ENCODE measurements at places on chromosomes 2 and 18.

- DNase-seq = no peak
Observed at GRCh38 chr2:43340945-43341356, 114.5 kb upstream of the ZFP36L2 start.

DNA sequence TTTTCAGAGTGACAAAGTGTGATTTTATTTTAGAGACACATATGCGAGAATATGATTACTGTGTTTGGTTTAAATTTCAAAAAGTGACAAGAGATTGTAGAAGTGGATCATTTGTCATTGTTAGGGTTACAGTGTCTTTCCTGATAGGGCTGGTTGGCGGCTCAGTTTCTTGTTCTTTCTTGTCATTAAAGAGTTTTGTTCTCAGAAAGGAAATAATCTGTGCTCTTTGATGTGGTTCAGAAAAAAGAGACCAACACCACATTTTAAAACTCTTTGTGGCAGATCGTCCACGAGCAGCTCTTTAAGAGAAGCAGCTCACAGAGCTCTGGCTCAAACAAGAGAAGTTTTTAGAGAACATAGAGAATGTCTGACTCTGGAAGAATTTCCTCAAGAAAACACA is 45.6 kb upstream of the ZNF532 start:
- DNase-seq = no peak

DNA sequence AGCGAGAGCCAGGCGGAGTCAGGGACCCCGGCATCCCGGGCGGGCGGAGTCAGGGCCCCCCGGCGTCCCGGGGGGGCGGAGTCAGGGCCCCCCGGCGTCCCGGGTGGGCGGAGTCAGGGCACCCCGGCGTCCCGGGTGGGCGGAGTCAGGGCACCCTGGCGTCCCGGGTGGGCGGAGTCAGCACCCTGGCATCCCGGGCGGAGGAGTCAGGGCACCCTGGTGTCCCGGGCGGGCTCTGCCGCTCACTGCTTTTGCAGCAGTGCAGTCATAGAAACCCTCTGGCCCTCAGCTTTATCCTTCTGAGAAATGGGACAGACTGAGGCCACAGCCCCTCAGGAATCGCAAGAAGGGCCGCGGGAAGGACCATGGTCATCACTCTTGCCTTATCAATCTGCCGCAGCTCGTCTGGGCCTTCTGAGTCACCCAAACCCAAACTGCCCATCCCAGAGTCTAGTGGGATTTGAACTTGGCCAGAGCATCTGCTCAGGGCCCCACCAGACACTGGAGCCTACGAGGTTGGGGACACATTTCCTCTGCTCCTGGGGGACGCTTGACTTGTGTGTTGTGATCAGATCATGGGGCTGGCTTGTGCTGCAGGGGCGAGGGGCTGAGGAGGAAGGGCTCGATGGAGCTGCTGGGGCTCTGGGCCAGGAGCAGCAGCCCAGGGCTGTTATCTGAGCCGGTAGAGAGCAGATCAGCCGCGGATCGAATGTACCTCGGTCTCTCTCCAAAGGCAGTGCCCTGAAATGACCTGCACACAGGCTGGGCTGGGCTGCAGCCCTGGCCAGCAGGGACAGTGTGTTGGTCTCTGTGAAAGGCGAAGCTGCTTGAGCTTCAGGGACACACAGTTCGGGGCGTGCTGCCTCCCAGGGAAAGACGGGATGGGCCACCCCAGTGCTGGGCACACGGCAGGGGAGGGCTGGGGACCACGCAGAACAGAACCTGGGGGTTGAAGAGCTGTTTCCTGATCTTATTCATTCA is 290.1 kb upstream of the HDAC4 start:
- no peak for DNase-seq

GRCh38 chr2:9297156-9297555 is 90.5 kb downstream of the ASAP2 start:
- DNase-seq = no peak

DNA sequence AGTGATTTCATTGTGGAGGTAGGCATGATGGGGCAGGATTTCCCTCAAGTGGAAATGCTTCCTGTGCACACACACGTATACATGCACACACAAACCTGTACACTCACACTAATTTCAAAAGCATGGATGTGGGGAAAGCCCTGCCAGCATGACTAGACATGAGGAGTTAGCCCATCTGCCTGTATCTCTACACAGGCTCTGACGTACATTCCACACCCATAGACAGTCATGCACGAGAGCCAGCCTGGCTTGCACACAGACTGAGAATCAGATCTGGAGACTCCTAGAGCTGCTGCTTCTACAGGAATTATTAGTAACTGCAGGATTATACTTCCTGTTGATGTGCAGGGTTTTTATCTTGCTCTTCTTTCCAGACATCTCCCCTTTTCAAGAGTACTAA is 27.3 kb upstream of the NFU1 start:
- no peak for DNase-seq

GRCh38 chr2:234954551-234954992 is 2.8 kb downstream of the SH3BP4 start:
- no peak for DNase-seq

DNA sequence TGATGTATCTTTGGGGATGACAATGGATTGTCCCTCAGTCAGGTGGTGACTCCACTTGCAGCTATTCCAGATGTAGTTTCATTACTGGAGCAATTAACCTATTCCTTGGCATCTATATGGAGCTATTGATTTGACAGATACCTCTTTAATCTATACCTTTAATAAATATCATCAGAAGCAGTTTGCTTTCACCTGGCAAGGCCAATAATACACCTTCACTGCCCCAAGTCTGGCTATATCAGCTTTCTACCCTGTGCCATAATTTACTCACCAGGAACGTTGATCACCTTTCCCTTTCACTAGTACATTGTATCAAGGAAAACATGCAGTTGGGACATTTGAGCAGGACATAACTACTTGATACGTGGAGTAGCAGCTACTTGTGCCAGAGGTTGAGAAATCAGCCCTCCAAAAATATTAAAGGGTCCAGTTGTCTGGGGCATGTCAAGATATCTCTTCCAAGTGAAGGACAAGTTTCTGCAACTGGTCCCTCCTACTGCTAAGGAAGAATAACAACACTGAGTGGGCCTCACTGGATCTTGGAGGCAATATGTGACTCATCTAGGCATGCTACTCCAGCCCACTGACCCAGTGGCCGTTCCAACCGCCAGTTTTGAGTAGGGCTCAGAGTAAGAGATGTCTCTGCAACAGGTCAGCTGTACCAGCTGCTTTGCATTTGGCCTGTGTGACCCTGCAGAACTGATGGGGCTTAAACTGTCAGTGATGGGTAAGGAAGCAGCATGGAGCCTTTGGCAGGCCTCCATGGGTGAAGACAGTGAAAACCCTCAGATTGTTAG is 67.0 kb downstream of the PSMG2 start:
- DNase-seq = no peak

DNA sequence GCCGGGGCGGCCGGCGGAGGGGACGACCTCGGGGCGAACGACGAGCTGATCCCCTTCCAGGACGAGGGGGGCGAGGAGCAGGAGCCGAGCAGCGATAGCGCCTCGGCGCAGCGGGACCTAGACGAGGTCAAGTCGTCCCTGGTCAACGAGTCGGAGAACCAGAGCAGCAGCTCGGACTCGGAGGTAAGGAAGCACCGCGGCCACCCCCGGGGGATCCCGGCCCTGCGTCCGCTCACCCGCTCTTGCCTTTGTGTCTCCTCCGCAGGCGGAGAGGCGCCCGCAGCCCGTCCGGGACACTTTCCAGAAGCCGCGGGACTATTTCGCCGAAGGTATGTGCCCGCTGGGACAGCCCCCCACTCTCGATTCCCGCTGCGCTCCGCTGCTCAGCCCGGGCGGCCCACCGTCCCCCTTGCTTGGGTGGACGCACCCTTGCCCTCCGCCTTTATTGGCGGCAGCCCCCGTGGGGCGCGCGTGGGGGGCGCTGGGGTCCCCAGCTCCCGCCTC is 611 bp downstream of the TCF7L1 start:
- no peak for DNase-seq

GRCh38 chr2:204538182-204539018 is 6.9 kb upstream of the PARD3B start:
- DNase-seq = no peak

GRCh38 chr2:234790380-234790779 is 161.4 kb upstream of the SH3BP4 start:
- DNase-seq = no peak

- DNase-seq = no peak
Observed at GRCh38 chr2:16663121-16663905, 2.3 kb downstream of the CYRIA start.

- DNase-seq = no peak
Observed at GRCh38 chr2:84373866-84374265, 85.2 kb downstream of the SUCLG1 start.

DNA sequence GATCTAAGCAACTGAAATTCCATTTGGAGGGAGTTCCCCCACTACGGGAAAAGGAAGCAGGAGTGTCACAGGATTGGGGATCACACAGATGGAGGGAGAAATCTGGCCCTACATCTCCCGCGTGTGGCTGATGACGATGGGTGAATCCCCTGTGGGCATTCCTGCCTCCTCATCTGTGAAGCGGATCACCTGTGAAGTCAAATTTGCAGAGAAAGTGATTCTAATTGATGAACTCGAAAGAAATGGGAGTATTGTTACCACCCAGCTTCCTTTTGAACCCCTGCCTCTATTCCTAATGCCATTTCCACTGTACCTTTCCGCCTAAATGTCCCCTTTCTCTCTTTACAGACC is 92.0 kb downstream of the CMPK2 start:
- DNase-seq = no peak

- no peak for DNase-seq
Observed at GRCh38 chr2:196970099-196970498, 43.6 kb upstream of the PGAP1 start.

DNA sequence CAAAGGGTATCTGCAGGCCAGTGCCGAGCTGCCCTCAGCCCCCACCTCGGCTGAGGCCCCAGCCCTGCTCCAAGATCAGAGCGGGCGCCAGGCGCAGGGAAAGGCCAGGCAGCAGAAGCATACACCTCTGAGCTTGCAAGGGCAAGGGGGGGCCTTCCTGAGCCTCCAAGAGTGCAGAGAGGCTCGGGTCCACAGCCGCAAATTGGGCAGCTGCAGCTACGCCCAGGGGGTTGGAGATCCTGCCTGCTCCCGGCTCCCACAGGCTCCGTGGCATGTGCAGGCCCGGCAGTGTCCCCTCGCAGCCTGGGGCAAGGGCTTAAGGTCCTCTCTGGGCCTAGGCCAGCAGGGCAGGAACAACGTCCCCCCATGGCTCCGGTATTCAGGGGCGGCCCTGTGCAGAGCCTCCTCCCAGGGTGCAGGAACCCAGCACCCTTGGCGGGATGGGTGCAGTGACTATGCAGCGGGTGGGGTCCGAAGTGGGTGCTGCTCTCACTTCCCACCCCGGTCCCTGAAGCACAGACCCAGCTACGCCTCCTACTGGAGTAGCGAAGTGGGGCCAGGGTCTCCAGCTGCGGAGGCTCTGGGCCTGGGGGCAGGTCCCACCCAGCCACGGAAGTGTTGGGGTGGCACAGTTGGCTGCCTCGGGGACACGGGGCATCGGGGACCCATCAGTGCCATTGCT is 120.2 kb upstream of the TMEFF2 start:
- DNase-seq = no peak

DNA sequence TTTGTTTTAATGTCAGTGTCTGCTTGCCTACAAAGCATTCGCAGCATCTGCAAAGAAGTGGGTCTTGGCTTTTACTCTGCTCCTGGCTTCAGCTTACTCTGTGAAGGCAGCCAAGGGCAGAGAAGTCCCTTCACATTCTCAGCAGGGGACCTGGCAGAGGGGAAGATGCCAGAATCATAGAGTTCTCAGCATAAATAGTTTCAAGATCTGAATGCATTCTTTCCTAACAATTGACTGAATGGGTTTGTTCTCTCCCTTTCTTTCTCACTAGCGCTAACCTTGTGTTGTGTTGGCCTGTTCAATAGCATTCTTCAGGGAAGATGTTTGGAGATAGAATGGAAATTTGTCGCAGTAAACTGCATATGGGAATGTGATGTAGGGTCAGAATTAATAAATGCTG is 106.9 kb downstream of the FARSB start:
- no peak for DNase-seq

GRCh38 chr2:85061896-85062295 is 71.3 kb upstream of the TCF7L1 start:
- DNase-seq = no peak

- no peak for DNase-seq
Observed at GRCh38 chr2:195645413-195645812, 11.6 kb upstream of the SLC39A10 start.

DNA sequence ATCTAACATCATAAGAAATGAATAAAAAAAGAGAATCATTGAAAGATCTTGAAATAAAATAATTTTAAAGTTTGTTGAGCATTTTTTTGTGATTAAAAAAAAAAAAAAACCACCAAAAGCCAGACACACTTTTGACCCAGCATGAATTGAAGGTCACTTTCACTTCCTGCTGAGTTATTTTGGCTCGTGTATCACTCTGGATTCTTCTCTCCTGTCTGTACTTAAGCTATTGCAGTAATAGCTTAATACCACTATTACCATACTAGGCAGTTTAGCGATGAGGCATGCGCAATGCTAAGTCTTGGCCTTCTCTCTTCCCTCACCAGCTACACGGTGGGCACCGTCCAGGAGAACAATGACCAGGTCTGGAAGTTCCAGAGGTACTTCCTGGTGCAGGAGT is 54.5 kb upstream of the SPP2 start:
- DNase-seq = no peak

- no peak for DNase-seq
Observed at GRCh38 chr2:21043744-21044532, at the start of gene APOB. Gene APOB (minus strand): TSS chr2:21044073. CDS start chr2:21043945, 128 bp downstream.

DNA sequence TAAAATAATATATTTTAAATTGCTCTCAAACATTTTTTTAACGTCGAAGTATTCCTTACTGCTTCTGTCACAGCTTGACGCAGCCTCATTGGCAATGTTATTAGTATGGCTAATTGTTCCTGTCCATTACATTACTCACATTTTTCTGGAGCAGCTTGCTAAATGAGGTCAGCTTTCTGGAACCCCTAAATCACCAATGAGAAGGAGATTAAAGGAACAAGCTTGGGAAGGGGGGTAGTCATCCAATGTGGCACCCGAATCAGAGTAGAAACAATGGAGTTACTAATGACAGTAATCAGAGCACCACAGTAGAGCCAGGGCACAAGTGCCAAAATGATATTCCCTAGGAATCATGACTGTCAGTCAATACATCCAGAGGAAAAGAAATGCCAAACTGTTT is 5.1 kb downstream of the NEUROD1 start:
- DNase-seq = no peak

DNA sequence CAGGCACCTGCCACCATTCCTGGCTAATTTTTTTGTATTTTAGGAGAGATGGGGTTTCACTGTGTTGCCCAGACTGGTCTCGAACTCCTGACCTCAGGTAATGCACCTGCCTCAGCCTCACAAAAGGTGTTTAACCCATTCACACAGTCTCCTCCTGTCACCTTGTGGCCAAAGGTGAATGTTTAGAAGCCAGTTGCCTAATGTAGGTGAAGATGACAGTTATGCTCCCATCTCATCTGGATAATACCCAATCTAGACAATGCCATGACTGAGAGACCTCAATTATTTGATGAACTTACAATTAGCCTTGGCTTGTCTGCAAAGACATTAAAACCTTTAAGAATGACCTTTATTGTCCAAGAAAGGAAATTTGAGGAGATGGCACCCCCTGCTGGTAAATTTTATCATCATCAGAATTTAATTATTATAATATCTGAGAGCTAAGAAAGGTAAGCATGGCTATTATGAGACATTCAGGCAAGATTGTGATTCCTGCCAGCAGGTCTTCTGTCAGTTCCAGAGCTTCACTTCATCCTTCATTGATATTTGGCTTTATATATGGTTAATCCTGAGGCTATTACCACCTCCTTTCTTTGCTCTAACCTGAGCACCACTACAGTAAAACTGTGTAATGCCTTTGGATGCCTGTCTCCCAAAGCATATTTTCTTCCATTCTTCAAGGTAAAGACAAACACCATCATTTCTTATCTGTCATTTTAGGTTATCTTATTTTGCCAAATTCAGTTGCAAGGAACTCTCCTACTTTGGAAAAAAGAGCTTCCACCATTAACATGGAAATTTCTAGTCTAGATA is 117.6 kb downstream of the FAM124B start:
- peak; percentile 40 for DNase-seq
